ENCODE measurements at places on chromosomes 1 and 21.
A peak's percentile ranks its signal among the peaks of the same experiment; 100 is the strongest.

DNA sequence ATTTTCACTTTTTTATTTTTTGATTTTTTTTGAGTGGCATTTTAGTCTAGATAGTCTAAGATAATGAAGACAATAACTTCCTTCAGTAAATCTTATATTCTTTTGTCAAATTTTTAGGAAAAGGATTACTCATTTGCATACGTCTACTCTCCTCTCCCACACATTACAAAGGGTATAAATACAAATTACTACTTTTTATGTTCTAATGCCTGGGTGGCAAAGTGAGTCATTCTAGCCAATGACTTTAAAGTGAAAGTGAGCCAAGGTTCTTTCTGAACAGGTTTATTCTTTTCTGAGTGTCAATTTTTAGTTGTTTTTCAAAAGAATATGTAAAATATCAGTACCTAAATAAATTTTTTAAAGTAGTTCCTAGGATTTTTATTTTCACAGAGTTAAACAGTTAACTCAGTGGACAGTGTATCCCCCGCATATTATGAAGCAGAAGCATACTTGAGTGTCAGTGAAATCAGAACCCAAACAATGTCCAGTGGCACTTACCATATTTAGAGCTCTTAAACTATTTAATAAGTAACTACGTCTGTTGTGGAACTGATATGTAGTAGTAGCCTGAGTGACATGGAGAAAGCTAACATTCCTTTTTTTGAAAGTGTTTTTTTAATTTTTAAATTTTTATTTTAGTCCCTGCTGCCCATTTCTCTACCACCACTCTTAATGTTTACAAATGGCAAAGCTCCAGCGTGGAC lies 141.7 kb downstream of the PHTF1 start:
- no peak for DNase-seq

- DNase-seq = no peak
Measured at GRCh38 chr1:51792864-51793263, 85.7 kb downstream of the NRDC start.

DNA sequence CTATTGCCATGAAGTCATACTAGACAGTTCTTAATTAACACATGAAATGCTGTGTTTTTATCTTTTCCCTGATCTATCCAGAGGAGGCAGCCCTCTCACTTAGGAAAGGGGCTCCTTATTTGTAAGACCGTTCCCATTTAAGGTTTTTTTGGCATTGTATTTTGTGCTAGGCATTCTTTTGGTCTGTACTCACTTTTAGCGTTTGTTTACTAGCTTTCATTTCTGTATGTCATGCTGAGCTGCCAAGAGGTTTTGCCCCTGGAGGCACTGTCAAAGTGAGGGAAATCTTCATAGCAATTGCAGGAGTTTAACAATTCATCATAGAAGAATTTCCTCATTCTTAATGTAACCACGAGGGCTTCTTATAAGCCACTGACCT lies 59.5 kb downstream of the MTR start:
- no peak for DNase-seq

DNA sequence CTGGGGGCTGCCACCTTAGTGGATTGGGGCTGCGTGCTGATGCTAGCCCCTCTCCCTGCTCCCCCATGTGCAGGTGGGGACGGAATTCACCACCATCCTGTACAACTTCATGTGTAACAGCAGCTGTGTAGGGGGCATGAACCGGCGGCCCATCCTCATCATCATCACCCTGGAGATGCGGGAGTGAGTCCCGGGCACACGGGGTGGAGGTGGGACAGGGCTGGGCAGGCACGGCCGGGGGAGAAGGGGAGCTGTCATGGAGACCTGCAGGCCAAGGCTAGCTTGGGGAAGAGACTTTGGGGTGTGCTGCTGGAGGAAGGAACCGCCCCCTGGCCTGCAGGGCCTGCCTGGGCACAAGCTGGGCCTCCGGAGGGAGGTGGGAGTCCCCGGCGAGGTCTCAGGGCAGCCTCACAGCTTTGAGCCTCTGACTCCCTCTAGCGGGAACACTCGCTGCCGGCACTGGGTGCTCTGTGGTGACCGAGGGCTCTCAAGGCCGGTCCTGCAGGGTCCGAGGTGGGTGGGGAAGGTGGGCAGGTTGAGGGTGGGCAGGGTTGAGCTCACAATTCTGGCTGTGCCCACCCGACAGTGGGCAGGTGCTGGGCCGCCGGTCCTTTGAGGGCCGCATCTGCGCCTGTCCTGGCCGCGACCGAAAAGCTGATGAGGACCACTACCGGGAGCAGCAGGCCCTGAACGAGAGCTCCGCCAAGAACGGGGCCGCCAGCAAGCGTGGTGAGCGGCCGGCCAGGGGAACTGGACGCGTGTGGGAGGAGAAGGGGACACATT lies 25.0 kb upstream of the CCDC27 start:
- no peak for DNase-seq

DNA sequence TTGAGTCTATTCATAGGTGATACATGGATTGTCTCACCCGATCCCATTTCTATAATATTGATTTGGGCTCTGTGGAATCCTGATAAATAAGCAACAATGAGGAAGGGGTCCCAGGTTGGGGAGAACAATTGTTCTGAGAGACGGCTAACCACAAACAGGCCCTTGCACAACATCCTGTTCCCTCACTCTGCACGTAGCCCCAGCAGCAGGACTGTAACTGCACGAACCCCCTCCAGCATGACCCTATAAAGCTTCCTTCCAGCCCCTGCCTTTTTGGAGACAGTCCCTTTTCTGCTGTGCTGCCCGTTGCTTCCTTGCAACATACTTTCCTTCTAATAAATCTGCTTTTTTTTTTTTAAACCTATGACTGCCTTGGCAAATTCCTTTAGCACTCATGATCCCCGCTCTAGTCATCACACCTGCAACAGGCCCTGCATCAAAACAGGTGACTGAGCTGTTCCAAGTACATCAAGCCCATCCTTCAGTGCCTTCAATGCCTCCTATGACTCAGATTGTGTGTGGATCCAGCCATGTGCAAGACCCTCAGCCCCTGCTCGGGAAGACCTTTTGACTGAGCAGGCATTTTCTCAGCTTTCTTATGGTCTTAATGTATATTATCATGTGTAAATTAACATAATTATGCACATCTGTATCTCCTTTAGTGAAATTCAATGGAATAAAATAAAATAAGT lies 63.7 kb upstream of the B3GALNT2 start:
- no peak for DNase-seq

GRCh38 chr1:34125721-34126380 lies 39.2 kb downstream of the CSMD2 start:
- DNase-seq = no peak

DNA sequence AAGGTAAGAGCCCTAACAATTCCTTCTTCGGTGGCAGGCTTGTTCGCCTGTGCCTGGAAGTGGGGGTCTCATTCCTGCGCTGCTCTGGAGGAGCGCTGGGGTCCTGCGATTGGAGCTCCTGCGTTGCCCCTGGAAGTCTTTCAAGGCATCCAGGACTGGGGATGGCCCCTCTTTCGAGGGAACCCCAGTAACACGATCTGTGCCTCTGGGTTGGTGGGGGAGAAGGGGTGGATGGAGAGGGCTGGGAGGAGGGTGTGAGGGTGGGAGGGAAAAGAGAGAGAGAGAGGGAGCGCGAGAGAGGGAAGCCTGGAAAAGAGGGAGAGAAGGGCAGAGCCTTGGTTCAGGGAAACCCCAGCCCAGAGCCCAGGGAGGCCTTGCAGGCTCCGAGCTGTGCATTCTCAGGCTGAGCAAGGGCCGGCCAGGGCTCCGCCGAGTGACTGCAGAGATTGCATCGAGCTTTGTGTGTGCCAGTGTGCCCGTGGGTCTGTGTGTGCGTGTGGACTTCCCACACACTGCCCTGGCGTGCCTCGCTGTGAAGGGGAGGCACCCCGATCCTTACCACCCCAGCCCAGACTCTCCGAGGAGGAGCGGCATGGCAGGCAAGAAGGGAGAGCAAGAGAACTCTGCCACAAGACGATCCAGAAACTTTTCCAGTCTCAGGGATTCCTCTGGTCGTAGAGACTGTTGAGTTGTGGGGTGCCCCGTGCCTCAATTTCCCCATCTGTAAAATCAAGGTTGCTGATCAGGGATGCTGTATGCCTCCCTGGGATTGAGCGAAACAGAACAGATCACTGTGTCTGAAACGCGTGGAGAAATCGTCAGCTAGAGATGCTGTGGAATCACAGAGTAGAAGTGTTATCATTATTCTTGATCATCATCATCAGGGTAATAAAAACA lies 619 bp downstream of the BCL9 start:
- no peak for DNase-seq

DNA sequence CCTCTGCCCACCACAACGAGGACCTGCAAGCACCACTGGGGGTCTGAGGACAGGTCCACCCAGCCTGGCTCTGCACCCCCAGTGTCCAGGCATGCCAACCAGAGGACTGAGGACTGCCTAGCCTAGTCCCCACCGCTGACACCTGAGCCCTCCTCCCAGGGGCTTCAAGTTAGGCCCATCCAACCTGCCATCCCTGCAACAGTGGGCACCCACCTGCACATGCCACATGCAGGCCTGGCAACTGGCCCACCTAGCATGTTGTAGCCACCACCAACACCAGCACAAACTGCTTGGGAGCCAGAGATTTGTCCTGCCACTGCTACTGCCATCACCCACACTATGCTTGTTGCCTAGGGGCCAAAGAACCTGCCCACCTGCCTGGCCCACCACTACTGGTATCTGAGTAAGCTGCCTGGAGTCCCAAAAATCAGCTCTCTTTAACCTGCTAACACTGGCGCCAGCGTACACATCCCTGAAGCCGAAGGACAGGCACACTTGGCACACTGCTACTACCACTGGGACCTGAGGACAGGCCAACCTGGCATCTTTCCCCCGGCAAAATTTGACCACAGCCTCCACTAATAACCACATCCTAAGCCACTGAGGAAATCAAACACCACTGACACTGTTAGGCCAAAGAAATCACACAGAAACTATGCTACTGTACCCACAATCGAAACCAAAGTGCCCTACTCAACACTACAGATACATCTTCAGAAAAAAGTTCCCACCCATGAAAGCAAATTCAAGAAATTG lies 61.5 kb downstream of the PSMG1 start:
- no peak for DNase-seq

DNA sequence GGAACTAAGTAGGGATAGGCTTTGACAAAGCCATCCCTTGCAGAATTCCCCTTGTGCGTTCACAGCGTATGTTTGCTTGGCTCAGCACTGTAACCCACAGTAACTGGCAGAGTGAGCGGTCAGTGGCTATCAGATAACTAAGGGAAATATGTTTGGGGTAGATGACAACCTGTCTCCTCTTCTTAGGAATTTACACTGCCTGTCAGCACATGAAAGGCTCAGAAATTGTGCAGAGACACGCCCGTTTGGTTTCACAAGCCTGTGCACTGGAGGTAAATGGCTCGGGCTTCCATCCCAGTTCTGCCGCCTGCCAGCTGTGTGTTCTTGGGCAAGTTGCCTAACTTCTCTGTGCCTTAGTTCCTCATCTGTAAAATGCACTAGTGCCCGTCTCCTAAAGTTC lies 101.2 kb downstream of the PRDM2 start:
- no peak for DNase-seq

- DNase-seq = no peak
Measured at GRCh38 chr1:10511494-10511885, 36.7 kb downstream of the PEX14 start.

GRCh38 chr1:245154429-245155271 lies at the start of gene KIF26B:
Gene KIF26B (plus strand): TSS chr1:245154985. CDS start chr1:245155425, 440 bp downstream.
- DNase-seq = peak; percentile 8

DNA sequence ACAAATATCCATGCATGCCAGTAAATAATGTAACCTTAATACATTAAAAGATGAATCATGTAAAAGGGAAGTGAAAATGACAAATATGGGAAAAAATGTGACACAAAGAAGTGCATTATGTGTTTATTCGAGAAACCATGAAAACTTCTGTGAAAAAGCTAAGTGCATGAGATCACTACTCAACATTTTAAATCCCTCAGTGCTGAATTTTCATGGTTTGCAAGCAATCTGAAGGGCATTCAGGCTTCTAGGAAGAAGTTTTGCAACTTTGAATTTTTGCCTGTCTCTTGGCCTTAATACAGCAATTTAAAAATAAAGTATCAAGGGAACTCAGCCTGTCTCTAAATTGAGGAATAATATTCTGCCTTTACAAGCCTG lies 78.2 kb downstream of the MAP3K7CL start:
- DNase-seq = peak; percentile 39

GRCh38 chr1:181141431-181141910 lies 53.0 kb downstream of the IER5 start:
- DNase-seq = no peak

DNA sequence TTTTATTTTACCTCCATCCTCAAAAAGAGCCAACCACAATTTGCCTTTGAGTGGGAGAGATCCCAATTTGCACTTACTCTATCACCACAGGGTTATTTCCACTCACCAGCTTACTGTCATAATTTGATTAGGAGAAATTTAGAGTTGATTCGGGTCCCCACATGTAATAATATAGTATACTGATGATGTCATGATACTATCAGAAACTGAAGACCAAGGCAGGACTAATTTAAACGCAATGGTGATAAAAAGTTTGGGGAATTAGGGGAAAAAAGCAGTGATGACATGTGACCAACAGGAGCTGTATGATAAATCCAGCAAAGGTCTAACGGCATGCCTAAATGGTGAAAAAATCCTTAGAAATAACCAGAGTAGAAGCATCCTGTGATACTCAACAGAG lies 54.4 kb downstream of the TRIM33 start:
- DNase-seq = no peak

DNA sequence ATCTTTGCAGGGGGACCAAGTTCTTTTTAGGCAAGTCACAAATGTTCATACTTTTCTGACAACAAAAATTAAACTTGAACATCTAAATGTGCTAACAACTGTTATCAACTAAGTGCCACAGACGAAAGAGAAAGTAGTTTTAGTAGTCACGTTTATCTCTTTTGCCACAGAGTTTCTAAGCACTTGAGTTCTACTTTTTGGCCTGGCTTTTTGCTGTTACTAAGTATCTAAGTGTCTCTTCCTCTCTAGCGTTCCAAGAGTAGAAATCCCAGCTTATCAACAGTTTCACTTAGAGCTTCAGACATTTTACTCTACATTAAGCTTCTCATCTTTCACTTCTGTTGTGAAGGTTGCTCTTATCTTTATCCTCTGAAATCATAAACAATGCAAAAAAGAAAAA lies 34.2 kb downstream of the GATAD2B start:
- DNase-seq = no peak

DNA sequence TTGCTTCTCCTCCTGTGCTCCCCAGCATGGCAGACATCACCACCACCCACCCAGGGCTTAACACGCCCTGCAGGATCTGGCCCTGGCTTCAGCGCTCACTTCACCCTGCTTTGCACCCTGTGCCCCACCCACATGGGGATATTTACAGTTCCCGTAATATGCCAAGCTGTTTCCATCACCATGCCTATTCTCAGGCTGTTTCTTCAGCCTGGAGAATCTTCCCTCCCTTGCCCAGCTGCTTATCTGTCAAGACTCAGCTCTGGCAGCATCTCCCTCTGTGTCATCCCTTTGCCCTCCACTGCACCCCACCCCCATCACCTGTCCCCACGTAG lies 3.6 kb upstream of the AHCYL1 start:
- no peak for DNase-seq

All from CD4-positive, alpha-beta T cell (primary cell).